ENCODE measurements at places on chromosomes 2 and 18.

GRCh38 chr2:38830526-38831159 is 45.1 kb downstream of the DHX57 start:
- no peak for DNase-seq

- no peak for DNase-seq
Observed at GRCh38 chr2:203928849-203929248, 7.7 kb upstream of the ICOS start.

DNA sequence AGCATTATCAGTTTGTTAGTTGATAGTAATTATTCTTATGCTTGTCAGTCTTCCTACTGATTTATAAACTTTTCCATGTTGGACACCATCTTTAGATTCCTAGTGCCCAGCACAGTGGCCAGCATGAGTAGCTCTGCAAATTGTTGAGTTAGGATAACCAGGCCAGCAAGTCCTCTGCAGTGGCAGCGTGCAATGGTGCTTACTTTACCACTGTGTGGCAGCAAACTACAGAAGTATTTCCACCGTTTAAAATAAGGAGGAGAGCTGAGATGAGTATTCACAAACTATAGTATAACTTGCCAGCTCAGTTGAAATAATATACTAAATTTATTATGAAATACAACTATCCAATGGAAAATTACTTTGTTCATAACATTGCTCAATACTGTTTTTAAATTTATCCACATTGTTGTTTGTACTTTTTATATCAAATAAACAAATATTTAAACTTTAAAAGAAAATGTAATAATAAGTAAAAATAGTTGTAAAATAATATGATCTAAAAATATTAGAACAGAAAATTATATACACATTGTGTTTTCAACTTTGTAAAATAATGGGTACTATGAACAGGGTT is 9.3 kb upstream of the THADA start:
- no peak for DNase-seq

GRCh38 chr2:71679491-71679890 is 226.1 kb downstream of the DYSF start:
- DNase-seq: no peak

DNA sequence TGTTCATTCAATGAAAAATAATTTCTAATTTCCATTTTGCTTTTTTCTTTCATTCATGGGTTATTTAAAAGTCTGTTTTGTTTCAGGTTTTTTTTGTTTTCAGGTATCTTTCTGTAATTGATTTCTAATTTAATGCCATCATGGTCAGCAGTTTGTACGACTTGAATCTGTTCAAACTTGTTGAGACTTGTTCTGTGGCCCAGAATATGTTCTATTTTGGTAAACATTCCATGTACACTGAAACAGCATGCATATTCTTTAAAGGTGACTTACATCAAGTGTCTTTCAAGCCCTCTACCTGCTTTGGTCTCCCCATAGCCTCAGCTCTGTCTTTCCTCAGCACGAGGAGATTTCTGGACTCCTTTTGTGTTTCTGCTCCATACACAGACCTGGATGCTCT is 49.1 kb downstream of the CYP1B1 start:
- no peak for DNase-seq

- no peak for DNase-seq
Observed at GRCh38 chr2:81706856-81707255, 1402.3 kb upstream of the LRRTM1 start.

GRCh38 chr2:12131975-12132374 is 385.5 kb downstream of the LPIN1 start:
- no peak for DNase-seq

GRCh38 chr2:55159037-55159651 is 72.9 kb downstream of the CLHC1 start:
- DNase-seq: no peak

- no peak for DNase-seq
Observed at GRCh38 chr18:55506074-55506473, 81.9 kb downstream of the TCF4 start.

- no peak for DNase-seq
Observed at GRCh38 chr2:98102878-98103277, 15.9 kb downstream of the VWA3B start.

DNA sequence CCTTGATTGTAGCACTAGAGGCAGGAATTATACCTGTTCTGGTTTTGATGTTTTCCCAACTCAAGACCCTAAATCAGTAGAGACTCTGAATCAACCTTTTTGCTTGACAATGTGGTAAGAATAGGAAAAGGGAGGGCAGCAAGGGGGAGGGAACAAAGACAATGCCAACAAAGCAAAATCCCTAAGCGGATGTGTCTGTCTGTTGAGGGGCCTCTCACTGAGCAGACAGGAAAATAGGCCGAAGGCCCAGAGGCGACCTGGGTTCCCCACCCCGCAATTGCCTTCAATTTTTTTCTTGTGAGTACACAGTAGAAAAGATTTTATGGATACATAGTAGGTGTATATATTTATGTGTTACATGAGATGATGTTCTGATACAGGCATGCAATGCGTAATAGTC is 75.6 kb downstream of the MAP4K4 start:
- no peak for DNase-seq

DNA sequence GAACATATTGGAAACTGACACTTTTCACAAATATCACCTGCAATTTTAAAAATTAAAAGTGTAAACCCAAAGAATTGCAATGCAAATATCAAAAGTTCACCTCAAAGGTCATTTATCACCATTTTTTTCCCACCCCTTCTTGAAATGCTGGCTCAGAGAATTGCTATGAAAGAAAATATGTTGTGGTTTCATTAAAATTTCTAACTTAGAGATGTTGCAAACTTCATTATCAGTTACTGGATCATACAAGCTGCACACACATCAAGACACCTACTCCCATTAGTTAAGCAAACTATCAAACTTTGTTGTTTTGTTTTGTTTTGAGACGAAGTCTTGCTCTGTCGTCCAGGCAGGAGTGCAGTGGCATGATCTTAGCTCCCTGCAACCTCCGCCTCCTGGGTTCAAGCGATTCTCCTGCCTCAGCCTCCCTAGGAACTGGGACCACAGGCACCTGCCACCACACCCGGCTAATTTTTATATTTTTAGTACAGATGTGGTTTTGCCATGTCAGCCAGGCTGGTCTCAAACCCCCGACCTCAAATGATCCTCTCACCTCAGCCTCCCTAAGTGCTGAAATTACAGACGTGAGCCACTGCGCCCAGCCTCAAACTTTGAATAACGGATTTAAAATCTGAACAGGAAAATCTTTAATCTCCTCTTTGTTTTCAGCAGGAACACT is 37.0 kb downstream of the STK39 start:
- DNase-seq: no peak

DNA sequence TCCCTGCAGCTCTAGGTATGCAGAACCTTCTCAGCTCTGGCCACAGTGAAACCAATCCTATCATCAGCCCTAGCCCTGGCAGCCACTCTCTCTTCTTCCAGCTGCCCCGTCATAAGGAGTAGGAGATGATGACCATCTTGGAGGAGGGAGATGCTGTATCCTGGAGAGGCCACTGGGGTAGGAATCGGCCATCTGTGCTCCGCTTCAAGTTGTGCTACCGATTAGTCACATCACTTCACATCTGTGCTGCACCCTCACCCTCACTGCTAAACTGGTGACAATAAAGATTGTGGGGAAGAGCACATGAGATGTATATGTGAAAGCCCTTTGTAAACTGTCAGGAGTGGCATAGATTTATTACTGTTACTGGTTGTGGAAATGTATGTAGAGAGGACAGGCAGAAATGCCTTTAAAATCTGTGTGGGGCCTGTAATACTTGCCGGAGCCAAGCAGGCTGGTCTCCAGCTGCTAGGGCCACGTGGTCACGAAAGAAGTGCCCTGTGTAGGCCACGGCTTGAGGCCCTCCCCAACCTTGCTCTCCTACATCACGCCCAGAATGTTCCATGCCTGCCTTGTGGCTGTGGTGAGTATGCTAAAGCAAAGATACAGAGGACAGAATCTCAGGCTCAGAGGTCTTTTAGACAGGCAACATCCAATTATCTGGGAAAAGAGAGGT is 236.8 kb downstream of the CLIP4 start:
- no peak for DNase-seq

- DNase-seq: no peak
Observed at GRCh38 chr2:205352593-205352992, 329.7 kb upstream of the NRP2 start.

GRCh38 chr2:7972670-7973069 is 709.2 kb upstream of the ID2 start:
- no peak for DNase-seq

GRCh38 chr2:6730003-6730402 is 135.7 kb downstream of the CMPK2 start:
- DNase-seq: no peak

GRCh38 chr18:26516964-26517363 is 31.4 kb downstream of the KCTD1 start:
- DNase-seq: no peak

DNA sequence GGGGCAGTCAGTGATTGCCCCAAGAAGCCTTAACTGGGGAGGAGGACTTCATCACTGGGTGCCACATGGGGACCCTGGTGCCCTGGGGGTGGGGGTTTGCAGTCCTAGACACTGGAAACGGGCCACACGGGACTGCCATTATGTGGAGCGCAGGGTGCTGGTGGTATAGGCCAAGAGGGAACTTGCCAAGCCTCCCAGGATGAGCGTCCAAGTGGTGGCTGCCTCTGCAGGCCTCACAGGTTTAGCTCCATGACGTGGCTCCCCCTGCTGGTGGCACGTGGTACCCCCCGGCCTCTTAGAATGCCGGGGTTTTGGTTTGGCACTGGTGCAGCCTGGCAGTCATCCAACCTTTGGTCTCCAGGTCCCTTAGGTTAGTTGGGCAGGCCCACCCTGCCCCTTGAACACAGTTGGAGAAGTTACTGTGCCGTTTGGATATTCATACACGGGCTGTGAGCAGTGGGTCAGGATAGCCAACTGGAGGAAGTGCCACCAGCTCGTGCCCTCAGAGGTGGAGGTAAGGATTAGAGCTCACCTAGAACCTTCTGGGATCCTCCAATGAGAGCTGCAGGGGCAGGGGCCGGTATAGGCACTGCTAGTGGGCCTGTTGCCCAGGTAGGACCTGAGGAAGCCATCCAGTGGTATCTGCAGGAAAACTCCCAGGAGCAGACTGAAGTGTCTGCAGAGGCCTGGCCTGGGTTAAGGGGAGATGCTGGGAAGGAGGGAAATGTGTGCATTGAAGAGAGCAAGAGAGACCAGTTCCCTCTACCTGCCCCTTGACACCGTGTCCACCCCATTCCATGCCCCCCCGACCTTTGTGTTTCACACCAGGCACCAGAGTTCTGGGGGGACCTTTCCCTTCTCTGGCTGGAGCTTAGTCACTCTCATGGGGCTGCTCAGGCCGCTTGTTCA is 5.7 kb downstream of the PTMA start:
- DNase-seq: peak; percentile 82

DNA sequence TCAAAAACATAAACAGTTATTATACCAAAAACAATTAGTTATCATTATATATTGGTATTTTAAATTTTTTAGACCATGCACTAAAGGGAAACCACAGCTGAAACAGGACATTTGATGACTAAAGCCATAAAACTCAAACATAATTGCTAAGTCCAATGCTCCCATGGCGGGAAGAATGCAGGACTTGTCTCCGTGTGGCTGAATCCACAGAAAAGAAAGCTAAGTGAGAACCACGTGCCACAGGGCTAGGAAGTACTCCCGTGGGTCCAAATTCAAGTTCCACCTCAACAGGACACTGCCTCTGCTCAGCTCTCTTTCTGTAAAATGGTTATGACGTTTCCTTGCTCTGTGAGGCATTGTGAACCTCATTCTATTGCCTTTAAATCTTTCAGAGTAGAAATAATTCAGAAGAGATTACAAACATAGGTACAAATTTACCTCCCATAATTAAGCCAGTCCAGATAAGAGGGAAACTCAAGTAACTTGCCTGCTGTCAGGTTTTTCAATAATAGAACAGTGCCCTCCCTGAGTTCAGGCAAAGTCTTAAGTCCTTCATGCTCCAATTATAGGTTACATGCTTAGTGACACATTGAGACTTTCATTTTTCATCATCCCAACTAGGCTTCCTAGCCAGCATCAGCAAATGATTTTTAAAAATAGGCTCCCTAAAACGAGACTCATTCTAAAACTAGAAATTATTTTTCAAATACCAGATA is 36.7 kb downstream of the FTCDNL1 start:
- no peak for DNase-seq

- no peak for DNase-seq
Observed at GRCh38 chr18:44681076-44681970, 635 bp downstream of the SETBP1 start.

GRCh38 chr2:172848519-172848918 is 112.9 kb downstream of the RAPGEF4 start:
- no peak for DNase-seq

GRCh38 chr2:72770879-72771461 is 54.9 kb downstream of the EXOC6B start:
- DNase-seq: peak; percentile 3

DNA sequence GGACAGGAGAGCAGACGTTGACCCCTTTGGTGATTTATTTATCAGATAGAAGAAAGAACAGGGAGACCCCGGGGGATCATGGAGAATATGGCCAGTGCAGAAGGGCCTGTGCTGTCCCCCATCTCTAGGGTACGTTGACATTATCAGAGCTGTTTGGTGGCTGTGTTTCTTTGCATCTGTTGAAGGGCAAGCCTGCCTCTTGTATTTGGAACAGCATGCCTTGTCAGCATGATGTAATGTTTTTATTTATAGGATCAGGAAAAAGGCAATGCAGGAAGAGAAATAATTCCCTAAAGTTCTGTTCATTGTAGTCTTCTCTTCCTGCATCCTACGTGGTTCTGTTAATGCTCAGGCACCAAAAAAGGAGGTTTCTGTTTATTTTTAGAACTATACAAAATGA is 49.8 kb upstream of the CABYR start:
- DNase-seq: no peak

DNA sequence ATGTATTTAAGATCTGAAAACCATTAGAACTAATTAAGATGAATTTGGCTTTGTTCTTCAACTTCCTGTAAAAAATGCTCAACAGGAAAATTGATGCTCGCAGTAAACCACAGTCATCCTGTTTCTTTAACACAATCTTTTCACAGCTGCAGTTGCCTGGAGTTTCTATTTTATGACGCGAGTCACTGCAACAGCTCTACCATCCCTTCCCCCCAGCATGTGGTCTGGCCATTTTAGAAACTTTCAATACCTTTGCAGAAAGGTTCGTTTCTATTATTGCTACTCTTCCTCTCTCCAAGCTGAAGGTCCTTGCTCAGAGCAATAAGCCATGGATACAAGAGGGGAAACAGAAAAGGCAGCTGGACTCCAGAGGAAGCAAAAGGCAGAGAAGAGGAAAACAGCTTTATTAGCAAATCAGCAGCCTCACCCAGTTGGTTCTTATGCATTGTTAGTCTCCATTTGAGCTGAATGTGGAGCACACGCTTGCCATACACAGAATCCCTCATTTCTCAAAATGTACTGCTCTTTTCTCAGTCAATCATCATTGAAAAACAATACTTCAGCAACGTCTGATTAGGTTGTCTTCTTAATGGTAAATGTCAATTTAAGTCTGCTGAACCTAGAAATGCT is 3.9 kb downstream of the WIPF1 start:
- peak; percentile 43 for DNase-seq

DNA sequence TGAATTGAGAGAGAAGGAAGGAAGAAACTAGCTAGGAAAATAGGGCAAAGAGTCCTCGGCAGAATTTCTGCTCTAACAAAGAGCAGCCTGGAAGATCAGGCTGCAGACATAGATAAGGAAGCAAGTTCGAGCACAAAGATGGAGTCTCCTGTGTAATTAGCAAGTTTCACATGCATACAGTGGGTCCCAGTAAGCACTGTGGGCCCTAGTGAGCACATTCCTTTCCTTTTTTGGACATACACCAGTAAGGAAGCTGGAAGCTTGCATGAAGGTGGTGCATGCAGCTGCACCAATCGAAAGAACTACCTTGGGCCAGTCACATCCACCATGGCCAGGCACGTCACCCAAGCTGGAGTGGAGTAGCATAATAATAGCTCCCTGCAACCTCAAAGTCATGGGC is 109.7 kb downstream of the NOL4 start:
- DNase-seq: no peak

- no peak for DNase-seq
Observed at GRCh38 chr2:99864561-99865553, 277.5 kb downstream of the AFF3 start.
